Activated CD4-positive, alpha-beta T cell treated with anti-CD3 and anti-CD28 coated beads, Interleukin-2, amount 50 U/mL, for 4 hours (primary cell): ENCODE measurements at places on chromosomes 5 and 9.
A peak's percentile ranks its signal among the peaks of the same experiment; 100 is the strongest.

DNA sequence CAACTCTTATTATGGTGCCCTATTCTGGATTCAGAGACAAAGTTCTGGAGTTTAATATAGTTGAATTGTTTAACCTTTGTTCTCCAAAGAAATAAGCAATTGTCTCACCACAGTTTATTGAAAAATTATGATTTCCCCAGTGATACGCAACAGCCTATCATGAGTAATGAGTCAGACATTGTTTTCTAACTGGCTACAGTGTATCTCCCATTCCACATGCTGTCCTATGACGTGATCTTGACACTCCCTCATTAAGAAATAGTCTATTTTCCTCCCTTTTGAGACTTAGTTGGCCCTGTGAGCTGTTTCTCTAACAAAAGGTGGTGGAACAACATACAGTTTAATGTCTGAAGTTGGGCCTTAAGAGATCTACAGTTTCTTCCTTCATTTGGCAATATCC, 1290.6 kb upstream of the CDH6 start:
- no peak for DNase-seq

- DNase-seq = no peak
Observed at GRCh38 chr5:95631255-95631958, 11.5 kb downstream of the GPR150 start.

GRCh38 chr5:8676695-8677094, 807.7 kb downstream of the MTRR start:
- no peak for DNase-seq

GRCh38 chr9:34796924-34797323, 87.0 kb upstream of the CCL21 start:
- DNase-seq = no peak

DNA sequence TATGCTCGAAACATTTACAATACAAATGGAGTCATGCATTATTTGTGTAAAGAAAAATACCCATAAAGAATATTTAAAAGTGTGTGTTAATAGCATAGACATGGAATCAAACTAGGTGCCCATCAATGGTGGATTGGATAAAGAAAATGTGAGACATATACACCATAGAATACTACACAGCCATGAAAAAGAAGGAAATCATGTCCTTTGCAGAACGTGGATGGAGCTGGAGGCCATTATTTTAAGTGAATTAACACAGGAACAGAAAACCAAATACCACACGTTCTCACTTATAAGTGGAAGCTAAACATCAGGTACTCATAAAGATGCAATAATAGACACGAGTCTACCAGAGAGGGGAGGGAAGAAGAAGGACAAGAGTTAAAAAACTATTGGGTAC, 22.8 kb downstream of the SMIM23 start:
- no peak for DNase-seq

DNA sequence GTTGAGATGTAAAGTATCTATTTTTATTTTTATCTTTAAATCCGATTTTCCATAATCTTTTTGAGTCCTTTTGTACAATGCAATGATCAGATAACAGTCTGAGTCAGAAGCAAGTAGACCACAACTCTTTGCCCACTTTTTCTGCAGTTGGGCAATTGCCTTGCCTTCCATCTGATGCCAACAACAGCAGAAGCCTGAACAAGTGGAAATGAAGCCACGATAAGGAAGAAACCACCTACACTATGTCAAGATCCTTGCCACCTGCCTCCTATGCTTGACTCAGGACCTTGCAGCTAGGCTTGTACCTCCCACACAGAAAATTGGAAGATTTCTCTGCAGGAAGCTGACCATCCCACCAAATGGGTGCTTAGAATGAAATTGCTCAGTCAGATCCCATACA, 78.6 kb downstream of the ANXA1 start:
- DNase-seq = no peak

GRCh38 chr5:35443803-35444595, 173.7 kb upstream of the SPEF2 start:
- DNase-seq = no peak

- DNase-seq = no peak
Observed at GRCh38 chr5:79840084-79840990, 150.7 kb downstream of the CMYA5 start.

- DNase-seq = peak; percentile 40
Observed at GRCh38 chr5:98769210-98769958, 4.1 kb upstream of the RGMB start.

GRCh38 chr5:179488491-179488890, 61.9 kb upstream of the RUFY1 start:
- no peak for DNase-seq

- no peak for DNase-seq
Observed at GRCh38 chr5:6235726-6236125, 142.6 kb downstream of the MED10 start.

DNA sequence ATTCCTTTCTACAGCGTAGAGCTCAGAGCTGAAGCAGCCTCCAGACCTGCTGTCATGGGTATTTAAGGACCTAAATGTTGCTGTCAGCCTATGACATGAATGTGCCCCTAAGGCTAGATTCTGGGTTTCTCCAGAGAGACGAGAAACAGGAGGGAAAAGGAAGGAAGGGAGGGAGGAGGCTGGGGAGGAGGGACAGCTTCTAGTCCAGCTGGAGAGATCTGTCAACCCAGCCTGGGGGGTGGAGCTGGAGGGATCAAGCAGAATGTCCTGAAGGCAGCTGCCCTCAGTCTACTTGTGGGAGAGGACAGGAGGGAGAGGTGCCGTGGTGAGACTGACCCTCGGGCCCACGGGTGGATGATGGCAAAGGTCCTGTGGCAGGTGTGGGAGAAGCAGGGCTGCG, 1.1 kb upstream of the DBH start:
- no peak for DNase-seq

GRCh38 chr9:71781391-71781790, 13.1 kb upstream of the CEMIP2 start:
- DNase-seq = no peak

DNA sequence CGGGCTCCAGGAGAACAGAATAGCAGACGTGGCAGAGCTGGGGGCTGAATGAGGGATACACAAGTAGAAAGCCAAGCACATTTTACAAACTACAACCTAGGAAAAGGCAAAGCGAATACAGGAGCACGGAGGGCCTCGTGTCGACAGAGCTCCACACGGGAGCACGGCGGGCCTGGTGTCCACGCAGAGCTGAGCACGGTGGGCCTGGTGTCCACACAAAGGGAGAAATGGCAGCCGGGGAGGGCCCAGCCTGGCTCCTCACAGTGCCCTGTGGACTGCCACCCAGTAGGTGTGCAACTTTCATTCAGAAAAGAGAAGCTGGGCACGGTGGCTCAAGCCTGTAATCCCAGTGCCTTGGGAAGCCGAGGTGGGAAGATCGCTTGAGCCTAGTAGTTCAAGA, 3.4 kb upstream of the INPP5E start:
- DNase-seq = no peak

GRCh38 chr5:120615967-120616645, 152.0 kb downstream of the PRR16 start:
- no peak for DNase-seq

DNA sequence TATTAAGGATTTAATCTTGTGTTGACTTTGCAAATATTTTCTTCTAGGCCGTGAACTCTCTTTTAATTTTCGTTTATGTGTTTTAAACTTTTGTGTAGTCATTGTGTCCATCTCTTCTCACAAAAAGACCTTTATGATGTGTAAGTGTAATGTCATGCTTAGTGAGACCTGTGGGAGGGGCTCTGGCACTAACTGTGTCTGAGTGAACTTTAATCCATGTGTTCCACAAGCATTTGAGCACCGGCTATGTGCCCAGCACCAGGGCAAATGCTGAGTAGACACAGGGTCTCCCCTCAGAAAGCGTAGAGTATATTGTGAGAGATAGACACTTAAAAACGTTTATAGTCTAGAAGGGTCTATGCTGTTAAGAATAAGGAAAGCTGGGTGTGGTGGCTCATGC, 272.6 kb upstream of the TUT7 start:
- no peak for DNase-seq

- DNase-seq = no peak
Observed at GRCh38 chr5:78077369-78078068, 217.0 kb downstream of the AP3B1 start.

DNA sequence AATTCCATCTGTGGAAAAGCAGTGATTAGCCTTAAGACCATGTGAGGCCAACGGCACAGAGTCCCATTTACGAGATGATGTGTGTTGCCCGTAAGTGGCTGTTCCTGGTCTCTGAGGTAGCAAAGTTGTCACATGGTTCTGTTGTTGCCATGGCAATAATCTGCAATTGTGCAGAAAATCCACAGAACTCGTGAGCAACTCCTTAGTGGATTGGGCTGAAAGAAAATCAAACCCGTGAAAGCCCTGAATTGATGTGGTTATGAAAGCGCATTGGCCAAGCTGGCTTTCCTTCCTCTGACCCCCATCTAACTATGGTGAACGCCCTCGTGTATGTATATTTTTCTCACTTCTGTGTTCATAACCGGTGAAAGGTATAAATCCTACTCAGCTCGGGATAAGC, 614.7 kb downstream of the EBF1 start:
- DNase-seq = no peak

GRCh38 chr5:6781716-6782115, 68.5 kb downstream of the TENT4A start:
- DNase-seq = no peak

DNA sequence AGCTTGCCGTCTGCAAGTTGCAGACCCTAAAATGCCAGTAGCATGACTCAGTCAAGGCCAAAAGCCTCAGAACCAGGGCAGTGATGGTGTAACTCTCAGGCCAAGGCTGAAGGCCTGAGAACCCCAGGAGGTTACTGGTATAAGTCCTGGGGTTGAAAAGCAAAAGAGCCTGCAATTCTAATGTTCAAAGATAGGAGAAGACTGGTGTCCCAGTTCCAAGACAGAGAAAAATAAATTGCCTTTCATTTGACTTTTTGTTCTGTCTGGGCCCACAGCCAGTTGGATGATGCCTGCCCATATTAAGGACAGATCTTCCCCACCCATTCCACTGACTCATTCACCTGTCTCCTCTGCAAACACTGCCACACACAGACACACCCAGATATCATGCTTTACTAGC, 673.2 kb downstream of the CDH18 start:
- no peak for DNase-seq

- DNase-seq = no peak
Observed at GRCh38 chr5:119396030-119396664, 40.3 kb downstream of the TNFAIP8 start.

GRCh38 chr5:133110709-133111108, 58.9 kb downstream of the HSPA4 start:
- no peak for DNase-seq

GRCh38 chr9:97571664-97572063, 61.5 kb downstream of the TSTD2 start:
- no peak for DNase-seq

- DNase-seq = no peak
Observed at GRCh38 chr5:115460472-115460871, 84.1 kb downstream of the FEM1C start.

DNA sequence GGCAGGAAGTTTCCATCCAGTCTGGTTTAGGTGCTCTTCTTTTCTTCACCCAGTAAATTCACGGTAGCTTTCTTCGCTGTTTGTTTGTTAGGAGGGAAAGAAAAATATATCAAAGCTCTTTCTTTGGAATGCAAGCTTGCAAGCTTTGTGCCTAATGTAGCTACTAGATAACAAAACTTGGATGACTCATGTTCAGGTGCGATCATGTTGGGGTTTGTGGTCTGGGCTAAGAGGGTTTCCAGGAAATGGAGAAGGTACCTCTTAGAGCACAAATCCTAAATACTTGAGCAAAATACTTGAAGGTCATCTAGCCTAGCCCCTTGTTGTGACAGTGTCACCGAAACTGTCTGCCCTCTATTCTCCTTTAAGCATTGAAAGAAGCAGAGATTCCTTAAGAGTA, 17.7 kb downstream of the SRP19 start:
- DNase-seq = peak; percentile 53

DNA sequence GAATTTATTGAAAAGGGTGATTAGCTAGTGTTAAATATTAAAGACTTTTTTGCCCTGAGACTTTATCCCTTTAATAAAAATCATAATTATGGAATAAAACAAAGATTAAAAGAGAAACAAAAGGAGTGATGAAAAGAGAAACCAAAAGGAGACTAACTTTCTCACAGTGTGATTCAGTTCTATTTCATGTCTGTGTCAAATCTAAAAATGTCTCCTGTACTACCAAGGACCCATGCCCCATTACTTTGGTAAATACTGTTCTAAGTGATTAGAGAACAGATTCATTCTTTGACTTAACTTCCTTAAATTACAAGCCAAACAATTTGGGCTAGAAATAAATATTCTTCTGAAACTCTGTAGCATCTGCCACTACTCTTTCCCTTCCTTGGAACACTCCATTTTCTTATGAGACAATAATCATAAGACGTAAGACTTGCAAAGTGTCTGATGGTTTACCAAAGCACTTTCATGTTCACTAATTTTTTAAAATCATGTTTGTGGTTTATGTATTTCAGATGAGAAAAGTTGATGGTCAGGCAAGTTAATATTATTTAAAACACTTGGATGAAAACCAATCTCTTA, 319.0 kb downstream of the EBF1 start:
- DNase-seq = no peak

- DNase-seq = no peak
Observed at GRCh38 chr9:98067184-98067583, 10.7 kb downstream of the NANS start.

GRCh38 chr5:59231221-59231931, 648.5 kb downstream of the RAB3C start:
- no peak for DNase-seq

DNA sequence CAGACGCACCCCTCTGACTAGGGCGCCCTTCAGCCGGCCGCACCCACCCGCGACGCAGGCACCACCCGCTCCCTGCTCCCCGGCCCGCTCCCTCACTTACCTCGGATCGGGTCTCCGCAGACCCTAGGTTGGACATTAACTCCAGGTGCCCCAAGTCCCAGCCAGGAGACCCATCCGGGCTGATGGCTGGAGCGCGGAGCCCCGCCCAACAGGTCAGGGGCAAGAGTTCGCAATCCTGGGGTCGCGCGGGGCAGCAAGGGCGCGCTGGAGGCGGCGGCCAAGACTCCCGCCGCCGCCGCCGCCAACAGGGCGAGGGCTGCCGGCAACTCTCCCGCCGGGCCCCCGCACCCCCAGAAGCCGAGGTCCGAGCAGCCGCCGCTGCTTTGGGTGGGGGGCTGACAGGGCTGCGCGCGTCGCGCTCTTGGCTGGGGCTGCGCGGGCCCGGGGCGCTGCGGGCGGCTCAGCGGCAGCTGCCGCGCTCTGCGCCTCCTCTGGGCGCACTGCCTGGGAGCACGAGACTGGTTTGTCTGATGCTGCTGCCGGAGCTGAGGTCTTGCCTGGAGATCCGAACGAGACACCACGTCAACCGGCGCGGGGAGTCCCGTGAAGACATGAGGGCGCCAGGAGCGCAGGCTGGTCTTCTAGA, at the start of gene GDNF:
Gene GDNF, minus strand, starts transcription at position 635 of the 646 bp plus-strand sequence. CDS start 5,245 bp downstream, outside the sequence.
- DNase-seq = no peak

DNA sequence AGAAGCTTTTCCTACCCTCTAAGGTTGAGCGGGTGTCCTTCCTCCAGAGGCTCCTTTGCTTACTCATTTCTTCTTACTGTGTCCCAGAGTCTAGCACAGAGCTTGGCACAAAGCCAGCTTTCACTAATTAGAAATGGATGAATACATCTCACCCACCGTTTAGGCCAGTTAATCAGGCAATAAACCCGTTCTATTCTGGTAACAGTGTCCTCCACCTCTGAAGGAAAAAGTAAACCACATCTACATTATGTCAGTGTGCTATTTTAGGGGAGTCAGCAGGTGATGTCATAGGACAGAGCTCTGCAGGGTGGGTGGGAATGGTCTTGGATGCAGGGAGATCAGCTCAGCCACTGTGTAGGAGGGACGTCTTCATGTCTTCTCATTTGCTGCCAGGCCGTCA, 109.2 kb downstream of the OSTF1 start:
- DNase-seq = no peak

GRCh38 chr5:153613144-153613543, 122.7 kb downstream of the GRIA1 start:
- no peak for DNase-seq
